ENCODE measurements at places on chromosomes 7 and 10.

DNA sequence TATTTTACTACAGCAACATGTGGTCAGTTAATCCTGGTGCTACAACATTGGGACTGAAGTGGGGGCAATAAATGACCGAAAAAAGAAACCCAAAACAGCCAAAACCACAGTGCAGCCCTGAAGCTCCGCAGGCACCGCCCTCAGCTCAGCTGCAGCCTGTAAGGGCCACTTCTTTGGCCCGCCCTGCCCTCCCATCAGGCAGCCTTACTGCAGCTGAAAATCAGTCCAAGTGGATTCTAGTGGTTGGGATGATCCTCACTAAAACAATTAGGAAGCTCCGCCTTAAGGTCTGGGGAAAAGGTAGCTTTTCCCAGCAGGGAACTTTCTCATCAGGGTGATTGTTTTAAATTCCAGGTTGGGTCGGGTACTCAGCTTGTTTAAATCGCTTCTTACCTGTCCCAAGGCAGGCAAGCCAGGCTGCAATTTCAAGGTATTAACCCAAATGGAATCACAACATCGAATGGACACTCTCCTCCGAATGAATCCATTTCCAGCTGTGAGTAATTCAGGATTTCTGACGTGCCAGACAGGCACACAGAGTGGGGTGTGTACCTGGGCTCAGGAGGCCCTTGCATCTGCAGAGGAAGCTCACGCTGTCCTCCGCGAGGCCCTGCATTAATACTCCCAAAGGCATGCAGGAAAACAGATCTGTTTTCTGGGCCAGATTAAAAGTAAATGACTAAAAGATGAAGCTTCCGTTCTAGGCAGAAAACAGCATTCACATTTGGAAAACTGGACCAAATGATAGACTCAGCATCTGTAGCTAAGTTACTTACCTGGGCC is 104.3 kb downstream of the CREB5 start:
- peak; percentile 89 for DNase-seq

DNA sequence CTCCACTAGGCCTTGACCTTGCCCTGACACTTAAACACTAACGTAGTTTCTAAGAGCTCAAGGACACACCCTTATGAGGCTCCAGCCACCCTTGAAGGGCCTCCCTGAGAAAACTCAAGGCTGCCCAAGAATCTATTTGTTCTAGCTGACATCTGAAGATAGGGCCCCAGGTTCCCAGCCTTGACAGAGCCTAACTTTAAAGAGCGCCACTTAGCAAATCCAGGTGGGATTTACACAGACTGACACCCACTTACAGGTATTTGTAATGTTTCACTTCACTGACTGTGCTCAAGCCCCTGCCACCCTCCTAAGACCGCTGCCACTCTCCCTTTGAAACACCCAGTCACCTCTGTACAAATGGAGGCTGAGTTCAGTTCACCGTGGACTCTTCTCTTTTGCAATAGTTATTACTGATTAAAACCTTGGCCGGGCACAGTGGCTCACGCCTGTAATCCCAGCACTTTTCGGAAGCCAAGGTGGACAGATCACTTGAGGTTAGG is 90.4 kb downstream of the SVOPL start:
- no peak for DNase-seq

GRCh38 chr10:17643339-17643754 is 604 bp upstream of the STAM start:
- DNase-seq: peak; percentile 83

GRCh38 chr7:468681-469562 is 50.7 kb downstream of the PDGFA start:
- DNase-seq: no peak

- no peak for DNase-seq
These were observed 356.2 kb downstream of the GLRX3 start for GRCh38 chr10:130492266-130492934.

GRCh38 chr7:139658908-139659675 is 118.7 kb downstream of the HIPK2 start:
- DNase-seq: no peak

GRCh38 chr10:61125560-61126170 is 181.7 kb upstream of the RHOBTB1 start:
- no peak for DNase-seq

DNA sequence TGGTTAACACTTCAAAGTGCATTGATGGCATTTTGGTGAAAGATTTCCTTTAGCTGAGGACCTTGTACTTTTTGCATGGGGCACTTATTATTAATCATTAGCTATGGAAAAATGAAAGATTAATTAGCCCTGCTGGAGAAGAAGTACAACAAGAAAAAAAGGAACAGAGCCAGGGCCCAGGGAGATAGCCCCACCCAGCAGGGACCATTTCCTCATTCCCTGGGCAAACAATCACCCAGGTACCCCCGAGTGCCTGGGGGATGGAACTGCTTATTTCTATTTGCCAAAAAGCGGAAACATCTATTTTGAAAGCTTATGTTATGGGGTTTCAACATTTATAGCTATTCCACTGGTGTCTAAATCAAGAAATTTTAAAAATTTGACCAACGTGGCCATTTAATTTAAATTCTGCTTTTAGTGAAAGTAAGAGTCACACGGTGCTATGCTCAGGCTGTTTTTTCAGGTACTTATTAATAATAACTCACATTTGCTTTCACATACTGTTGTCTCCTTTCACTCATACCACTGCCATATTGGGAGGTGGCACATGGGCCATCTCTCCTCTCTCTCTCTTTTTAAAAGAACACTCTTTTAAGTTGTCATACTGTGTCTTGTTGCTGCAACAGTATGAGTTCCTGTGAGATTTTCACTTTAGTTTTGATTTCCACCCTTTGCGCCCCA is 143.6 kb upstream of the KIF5B start:
- no peak for DNase-seq

- no peak for DNase-seq
These were observed 19.2 kb upstream of the MET start for GRCh38 chr7:116652793-116653192.

DNA sequence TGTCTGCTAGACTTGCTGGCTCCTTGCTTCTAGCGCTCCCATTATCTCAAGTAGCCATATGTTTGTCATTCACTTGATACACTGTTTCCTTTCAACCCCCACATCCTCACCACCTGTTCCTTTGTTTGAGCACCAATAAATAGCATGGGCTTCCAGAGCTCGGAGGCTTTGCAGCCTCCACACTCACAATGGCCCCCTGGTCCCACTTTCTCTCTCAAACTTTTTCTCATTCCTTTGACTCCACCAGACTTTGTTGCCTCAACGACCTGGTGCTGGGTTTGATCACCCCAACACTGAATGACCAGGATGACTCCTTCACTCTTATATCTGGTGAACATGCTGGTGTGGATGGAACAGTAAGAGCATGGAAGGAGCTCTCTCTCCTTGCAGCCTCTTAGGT is 114.5 kb upstream of the TRIM24 start:
- DNase-seq: peak; percentile 11

- peak; percentile 31 for DNase-seq
These were observed 1250.9 kb upstream of the CELF2 start for GRCh38 chr10:9766762-9767161.

DNA sequence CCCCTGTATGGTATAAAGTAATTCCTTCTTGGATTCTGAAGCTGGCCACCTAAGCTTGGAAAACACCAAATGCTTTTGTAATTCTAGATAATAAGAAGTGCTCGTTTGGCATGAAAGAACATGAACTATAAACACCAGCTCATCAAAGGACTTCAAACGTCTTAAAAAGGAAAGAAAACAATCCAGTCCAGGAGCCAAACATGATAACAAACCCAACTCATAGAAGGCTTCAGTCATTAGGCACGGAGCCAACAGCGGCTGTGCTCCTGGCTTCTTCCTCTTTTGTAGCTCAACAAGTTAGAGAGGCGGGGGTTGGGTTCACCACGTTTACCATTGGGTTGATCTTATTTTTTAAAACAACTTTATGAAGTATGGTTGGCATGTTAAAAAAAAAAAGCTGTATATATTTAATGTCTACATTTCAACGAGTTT is 56.4 kb upstream of the ECHDC3 start:
- no peak for DNase-seq

- no peak for DNase-seq
These were observed 5.3 kb upstream of the ZNRF2 start for GRCh38 chr7:30278849-30279652.

DNA sequence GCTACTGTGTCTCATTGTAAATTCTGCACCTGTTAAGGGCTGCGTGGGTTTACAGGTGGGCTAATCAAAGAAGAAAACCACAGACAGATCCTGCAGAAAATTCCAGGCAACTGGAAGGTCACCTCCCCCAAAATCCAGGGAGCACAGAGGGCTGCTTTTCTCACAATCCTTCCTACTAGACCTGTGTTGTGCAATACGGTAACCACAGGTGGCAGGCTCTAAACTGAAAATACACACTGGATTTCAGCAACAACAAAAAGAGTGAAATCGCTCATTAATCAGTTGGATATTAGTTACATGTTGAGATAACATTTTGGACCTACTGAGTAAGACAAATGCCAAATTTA is 83.2 kb downstream of the SLC16A9 start:
- no peak for DNase-seq

GRCh38 chr10:50884302-50884701 is 1.1 kb downstream of the A1CF start:
- DNase-seq: no peak

DNA sequence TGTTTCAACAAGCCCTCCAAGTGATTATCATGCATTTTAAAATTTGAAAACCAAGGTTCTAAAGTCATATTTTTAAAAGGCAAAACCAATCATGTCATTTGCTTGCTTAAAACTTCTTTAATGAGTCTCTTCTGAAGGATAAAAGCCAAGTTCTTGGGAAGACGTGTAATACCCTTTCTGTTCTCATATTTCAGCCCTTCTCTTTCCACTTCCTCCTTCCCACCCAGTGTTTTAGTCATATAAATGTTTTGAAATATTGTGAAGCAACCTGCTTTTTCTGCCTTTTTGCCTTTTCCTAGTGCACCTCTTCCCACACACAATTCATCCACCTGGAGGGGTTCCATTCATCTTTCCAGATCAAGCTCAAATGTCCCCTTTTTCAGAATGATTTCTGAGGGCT is 211.1 kb upstream of the LRRTM3 start:
- no peak for DNase-seq

DNA sequence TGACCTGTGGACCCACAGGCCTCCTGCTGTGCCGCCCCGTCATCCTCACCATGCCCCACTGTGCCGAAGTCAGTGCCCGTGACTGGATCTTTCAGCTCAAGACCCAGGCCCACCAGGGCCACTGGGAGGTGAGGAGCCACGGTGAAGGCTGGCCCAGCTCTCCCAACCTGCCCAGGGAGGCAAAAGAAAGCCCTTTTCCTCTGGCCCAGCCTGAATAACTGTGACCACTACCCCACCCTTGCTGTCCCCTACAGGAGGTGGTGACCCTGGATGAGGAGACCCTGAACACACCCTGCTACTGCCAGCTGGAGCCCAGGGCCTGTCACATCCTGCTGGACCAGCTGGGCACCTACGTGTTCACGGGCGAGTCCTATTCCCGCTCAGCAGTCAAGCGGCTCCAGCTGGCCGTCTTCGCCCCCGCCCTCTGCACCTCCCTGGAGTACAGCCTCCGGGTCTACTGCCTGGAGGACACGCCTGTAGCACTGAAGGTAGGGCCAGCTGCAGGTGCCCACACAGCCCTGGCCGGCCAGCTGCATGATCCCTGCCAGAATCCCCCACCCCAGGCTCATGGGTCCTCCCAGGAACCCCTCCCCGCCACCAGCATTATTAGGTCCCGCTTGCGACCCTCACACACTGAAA is 25.5 kb upstream of the SLC29A3 start:
- DNase-seq: no peak

DNA sequence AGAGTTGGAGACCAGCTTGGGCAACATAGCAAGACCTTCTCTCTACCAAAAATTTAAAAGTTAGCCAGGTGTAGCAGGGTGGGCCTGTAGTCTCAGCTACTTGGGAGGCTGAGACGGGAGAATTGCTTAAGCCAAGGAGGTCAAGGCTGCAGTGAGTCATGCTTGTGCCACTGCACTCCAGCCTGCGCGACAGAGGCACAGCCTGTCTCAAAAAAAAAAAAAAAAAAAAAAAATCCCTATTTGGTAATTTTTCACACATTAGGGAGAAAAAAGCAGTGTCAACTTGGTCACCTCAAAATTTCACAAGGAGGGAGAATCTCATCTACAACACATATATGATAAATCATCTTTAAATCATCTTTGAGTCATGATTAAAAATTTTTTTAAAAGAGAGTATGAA is 6.4 kb upstream of the ZNF398 start:
- DNase-seq: no peak

- no peak for DNase-seq
These were observed 5.5 kb downstream of the ACTA2 start for GRCh38 chr10:88946965-88947590.

GRCh38 chr7:44046321-44047061 is 2.0 kb downstream of the DBNL start:
- DNase-seq: no peak

- DNase-seq: no peak
These were observed 6.5 kb downstream of the BAIAP2L1 start for GRCh38 chr7:98394377-98394836.

- peak; percentile 88 for DNase-seq
These were observed 1.3 kb upstream of the FZD8 start for GRCh38 chr10:35643151-35644049.

GRCh38 chr10:89738551-89739209 is 37.3 kb downstream of the KIF20B start:
- DNase-seq: no peak

Measured in mesendoderm (in vitro differentiated cells).